ENCODE measurements at places on chromosomes 13 and 19.

GRCh38 chr19:37594982-37595382, 306 bp downstream of the ZNF540 start:
- peak; percentile 37 for DNase-seq

DNA sequence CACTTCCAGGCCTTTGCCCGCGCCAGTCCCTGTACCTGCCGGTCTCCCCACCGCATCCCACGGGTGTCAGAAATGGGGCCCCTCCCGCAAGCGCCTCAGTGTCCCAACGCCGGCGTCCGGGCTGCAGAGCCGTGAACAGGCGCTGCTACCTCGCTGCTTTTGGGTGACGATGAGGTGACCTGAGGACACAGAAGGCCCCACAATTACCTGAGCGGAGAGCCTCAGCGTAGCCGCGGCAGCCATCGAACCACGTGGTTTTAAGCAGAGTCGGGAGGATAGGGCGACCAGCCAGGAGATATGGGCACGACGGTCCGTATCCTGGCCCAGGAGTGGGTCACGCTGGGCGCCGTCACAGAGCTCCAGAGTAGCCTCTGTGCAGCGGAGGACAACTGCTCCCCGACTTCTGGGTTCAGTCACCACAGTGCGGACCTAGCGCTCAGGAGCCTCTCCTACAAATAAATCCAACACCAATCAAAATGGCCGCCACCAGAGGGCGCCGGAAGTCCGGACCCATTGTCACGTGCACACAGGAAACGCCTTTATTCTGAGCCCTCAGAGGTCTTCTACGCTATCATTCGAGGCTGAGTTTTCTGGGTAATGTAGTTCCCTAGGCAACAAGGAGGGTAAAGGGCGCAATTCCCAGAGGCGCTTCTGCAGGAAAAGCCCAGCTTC, at the start of gene ZNF814:
TSS of gene ZNF814 (minus strand) at position 478 of the 672 bp plus-strand sequence. CDS start at position 243, 235 bp downstream.
- peak; percentile 70 for DNase-seq

- DNase-seq: no peak
These were observed 32.6 kb upstream of the MTIF3 start for GRCh38 chr13:27482983-27483382.

DNA sequence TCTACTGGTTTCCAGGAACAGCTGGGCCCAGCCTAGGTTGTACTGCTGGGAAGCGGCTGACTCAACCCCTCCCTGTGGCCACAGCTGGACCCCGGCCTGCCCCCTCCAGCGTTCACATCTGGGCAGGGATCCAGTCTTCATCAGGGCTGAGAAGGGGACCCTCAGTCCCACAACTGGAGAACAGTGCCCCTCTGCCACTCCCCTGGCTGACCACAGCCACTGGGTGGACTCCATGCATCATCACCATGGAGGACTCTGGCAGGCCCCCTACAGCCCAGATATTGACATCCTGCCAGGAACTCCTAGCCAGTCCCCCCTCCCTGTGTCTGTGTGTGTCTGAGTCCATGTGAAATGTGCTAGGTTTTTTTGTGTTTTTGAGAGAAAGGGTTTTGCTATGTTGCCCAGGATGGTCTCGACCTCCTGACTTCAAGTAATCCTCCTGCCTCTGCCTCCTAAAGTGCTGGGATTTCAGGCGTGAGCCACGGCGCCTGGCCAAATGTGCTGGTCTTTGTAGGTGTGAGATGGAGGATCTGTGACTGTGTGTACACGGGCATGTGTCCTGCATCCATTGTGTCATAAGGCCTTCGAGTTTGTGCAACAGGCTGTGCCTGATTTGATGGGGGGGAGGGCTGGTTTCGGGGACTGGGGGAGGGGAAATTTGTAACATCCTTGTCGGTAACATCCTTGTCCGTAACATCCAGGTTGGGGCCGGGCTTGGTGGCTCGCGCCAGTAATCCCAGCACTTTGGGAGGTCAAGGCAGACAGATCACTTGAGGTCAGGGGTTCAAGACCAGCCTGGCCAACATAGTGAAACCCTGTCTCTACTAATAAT, 4.0 kb upstream of the HOOK2 start:
- DNase-seq: no peak

DNA sequence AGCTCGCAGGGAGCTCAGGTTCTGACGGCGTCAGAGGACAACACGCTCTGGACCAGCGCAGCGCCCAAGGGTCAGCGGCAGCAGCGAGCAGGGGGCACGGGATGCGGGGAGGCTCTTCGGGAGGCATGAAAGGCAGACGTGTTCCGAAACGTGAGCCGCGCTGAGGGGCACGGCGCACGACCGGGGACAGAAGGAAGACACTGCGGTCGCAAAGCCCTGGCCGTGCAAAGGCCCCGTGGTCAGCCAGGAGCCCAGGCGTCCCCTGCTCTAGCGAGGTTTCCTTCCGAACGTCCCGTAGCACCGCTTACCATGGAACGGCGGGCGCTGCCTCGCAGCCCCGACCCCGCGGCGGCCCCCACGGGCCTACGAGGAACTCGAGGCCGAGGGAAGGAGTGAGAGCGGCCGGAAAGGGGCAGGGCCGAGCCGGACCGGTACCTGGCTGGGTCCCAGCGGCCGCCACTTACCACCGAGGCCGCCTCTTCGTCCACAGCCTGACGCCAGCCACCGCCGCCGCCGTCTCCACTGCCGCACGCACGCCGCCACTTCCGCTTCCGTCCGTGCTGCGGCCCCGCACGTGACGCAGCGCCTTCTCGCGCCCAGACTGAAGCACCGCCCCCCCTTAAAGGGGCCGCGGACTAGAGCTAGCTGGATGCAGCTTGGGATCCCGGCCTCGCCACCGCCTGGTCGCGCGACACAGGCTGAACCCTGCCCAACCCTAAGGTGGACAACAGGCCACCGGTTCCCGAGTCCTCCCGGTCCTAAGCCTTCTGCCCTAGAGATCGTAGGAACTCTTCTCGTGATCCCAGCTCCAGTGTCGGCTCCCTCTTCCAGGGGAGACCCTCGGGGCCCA, 9.4 kb downstream of the ABHD17A start:
- peak; percentile 77 for DNase-seq

DNA sequence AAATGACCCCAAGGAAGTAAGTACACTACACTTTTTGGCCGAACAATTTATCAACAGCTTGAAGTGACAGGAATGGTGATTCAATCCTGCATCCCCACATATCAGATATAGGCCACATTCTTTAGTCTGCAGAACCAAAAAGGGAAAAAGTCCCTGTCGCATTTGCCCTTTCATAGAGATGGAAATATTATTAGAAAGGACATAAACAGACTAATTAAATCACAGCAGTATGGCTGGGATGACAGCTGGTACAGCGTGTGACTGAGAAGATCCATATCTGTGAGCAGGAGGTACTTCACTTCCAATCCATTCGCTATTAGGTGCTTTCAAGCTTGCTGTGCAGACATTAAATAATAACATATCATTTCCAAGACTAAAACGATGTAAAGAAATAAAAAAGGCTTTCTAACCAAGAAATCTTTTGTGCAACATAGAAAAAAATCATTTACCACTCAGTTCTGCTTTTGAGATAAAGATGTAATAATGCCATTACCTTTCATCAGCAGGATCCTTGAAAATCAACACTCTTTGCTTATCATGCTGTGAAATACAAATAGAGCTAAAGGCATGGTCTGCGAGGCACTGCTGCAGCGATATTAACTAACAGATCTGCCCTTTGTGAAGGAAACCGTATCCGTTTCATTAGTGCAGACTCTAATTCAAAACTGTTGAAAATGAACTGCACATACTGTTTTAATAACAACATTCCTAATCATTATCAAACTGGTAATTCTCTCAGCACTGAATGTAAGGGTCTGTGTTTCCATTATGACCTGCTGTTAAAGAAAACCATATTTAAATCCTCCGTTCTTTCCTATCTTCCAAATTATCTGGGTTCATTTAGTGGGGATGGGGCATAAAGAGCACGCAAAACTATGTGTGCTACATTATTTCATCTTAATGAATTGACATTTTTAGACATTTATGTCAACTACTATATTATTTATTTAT, 245.6 kb downstream of the DACH1 start:
- DNase-seq: no peak

- DNase-seq: no peak
These were observed 4.0 kb downstream of the LENG9 start for GRCh38 chr19:54459282-54460229.

- DNase-seq: no peak
These were observed 134.2 kb downstream of the TSHZ3 start for GRCh38 chr19:31214997-31215396.

GRCh38 chr13:33028620-33029019, 12.4 kb downstream of the KL start:
- DNase-seq: no peak

- no peak for DNase-seq
These were observed 1.5 kb downstream of the BABAM1 start for GRCh38 chr19:17268754-17269153.

- DNase-seq: peak; percentile 33
These were observed 2.5 kb downstream of the KLK10 start for GRCh38 chr19:51016798-51017683.

GRCh38 chr13:74288361-74288911, 154.2 kb upstream of the KLF12 start:
- DNase-seq: peak; percentile 8

DNA sequence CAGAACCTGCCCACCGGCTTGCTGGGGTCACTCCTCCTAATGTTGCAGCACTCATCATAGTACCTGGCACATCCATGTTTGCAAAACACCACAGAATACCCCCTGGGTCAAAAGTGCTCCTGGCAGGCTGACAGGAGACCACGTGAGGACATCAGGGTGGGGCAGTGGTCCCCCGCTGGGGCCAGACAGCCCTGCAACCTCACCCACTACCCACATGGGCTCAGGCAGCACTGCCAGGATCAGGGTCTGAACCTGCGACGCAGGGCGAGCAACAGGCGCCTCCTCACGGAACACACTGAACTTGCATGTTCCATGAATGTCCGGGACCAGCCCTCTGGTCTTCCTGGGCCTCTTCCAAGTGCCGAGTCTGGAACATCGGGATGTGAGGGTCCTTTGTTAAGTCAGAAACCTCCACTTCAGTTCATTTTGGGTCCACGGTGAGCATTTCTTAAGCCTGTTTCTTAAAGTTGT, 1.4 kb upstream of the SLC7A9 start:
- DNase-seq: no peak

DNA sequence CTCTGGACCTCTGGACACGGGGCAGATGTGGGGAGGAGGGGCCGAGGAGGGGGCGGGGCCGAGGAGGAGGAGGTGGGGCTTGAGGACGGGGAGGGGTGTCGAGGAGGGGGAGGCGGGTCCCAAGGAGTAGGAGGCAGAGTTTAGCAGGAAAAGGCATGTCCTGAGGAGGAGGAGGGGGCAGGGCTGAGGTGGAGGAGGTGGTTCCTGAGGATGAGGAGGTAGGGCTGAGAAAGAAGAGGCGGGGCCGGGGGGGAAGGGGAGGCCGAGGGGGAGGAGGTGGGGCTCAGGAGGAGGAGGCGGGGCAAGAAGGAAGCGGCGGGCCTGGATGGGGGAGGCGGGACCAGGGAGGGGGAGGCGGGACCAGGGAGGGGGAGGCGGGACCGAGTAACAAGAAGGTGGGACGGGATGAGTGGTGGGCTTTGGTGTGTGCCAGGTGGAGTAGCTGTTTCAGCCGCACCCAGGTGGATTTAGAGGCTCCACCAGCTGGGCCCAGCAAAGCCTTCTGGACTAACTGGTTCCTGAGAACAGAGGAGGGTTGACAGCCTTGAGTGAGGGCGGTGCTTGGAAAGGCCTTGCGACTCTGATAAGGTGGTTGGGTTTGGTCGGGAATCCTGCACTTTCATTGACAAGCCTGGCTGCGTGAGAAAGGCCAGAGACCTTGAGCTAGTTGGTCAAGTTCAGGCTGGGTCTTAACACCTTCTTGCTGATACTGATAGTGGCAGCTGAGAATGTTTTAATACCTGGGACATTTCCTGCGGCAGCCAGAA, 7.7 kb downstream of the TECR start:
- DNase-seq: no peak

DNA sequence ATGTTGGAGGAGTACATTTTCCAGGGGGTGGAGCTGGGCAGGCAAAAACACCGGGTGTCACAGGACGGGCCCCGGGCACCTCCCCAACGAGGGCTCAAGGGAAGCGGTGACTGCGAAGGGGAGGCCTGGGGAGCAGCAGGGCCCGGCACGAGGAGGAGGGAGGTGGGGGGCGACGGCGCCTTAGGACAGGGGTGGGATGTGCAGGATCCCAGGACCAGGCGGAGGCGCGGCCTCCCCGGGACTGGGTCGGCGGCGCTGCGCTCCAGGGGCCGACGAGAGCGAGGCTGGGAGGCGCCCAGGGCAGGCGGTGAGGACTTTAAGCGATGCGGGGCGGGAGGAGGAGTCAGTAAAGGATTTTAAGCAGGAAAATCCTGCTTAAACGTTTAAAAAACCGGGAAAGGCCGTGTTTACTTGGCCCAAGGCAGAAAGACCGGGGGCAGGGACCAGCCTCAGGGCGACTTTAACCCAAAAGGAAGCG, 427 bp downstream of the ZNF160 start:
- DNase-seq: peak; percentile 7

- DNase-seq: no peak
These were observed 50.5 kb downstream of the RFC3 start for GRCh38 chr13:33868343-33868994.

GRCh38 chr19:32350471-32350865, 5.1 kb downstream of the ZNF507 start:
- DNase-seq: no peak

DNA sequence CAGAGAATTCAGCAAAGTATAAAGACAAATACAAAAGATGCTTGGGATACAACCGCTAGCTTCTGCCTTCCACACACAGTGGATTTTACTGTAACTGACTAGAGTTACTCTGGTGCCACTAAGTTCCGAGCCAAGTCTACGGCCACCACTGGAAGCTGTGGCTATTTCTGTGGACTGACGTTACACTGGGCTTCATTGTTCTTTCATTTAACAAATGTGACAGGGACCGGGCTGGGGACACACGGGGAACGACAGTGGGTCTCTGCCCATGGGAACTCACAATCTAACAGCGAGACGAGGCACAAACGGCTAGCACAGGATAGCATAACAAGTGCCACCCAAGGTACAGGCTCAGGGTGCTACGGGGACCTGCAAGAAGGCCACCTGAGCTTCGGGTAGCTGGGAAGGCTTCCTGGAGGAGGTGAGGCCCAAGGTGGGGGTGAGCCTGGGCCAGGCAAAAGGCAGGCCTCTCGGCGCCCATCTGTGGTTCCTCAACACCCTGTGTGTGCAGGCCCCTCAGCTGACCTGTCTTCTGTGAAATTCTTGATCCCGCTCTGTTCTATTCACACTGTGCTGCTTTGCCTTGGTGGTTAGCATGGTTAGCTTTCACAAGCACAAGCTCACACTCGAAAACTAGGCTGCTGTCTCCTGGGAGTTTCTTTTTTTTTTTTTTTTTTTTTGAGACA, 10.3 kb upstream of the IL4I1 start:
- no peak for DNase-seq

GRCh38 chr13:96020155-96020575, 33.0 kb downstream of the UGGT2 start:
- DNase-seq: no peak

GRCh38 chr13:71830323-71830722, 36.7 kb downstream of the DACH1 start:
- DNase-seq: no peak
